ENCODE measurements at places on chromosomes 12 and 14.
A peak's percentile ranks its signal among the peaks of the same experiment; 100 is the strongest.

- peak; percentile 61 for DNase-seq
Measured at GRCh38 chr12:64221651-64222008, 466 bp downstream of the KICS2 start.

DNA sequence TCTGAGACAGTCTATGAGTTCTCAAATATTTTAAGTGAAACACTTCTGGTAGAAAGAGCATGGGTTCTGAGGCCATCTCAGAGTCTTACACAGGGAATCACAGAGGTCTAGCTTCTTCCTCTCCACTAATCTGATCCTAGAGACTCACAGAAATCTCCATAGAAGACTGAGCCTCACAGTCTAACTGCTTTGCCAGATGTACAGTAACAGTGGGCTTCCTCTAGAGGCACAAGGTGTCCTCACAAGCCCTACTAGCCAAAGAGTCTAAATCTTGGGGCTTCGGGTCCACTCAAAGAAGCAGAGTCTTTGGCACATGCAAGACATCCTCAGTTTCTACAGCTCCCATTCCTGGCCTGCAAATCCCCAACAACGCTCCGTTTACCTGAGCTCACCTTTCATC, 14.1 kb downstream of the OR6J1 start:
- DNase-seq = no peak

- DNase-seq = no peak
Measured at GRCh38 chr14:101833045-101833444, 71.5 kb downstream of the PPP2R5C start.

DNA sequence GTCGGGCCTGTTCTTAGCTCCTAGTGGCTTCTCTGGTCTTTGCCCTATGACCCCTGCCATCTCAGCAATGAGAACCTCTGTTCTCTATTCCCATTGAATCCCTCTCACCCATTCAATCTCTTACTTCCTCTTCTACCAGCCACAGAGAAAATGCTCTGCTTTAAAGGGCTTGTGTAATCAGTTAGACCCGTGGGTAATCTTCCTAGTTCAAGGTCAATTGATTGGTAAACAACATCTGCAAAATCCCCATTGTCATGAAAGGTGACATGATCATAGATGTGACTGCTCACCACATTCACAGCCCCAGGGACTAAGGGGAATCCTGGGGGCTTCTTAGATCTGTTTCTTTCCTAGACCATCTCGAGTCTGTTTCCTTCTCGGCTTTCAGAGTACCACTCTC, 7.2 kb upstream of the CCDC197 start:
- DNase-seq = no peak

DNA sequence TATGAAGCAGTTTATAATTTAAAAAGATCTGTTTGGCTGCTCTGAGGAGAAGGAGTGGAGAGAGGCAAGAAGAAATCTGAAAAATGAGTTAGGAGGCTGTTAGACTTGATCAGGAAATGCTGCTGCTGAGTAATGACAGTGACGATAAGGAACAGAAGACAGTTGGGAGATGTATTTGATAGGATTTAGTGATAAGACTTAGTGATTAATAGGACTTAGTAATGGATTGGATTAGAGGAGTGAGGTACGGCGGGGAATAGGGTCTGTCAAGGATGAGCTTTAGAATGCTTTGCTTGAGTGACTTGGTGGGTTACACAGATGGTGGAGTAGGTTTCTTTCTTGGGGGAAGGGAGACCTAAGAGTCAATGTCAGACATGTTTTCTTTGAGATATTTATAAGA, 31.7 kb downstream of the UNC79 start:
- no peak for DNase-seq

GRCh38 chr12:46556819-46557524, 184.4 kb upstream of the SLC38A2 start:
- no peak for DNase-seq

DNA sequence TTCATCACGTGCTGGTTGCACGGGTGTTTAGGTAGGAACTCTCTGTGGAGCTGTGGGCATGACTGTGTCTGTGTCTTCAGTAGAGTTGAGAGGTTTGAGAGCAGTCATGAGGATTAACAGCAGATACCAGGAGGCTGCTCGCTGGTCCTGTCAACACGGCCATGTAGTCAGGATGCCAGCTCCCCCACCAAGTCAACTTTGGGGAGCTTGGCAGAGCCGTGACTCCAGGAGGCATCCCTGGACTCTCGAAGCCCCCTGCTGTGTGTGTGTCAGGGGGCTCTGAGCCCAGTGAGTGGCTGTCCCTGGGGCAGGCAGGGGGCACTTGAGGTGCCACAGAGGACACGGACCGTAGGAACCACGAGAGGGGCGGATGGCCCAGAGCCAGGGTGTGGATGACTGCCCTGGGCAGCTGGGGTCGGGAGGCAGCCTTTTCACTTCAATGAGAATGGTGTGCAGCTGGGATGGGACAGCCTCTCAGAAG, 7.2 kb upstream of the GPR132 start:
- DNase-seq = no peak

DNA sequence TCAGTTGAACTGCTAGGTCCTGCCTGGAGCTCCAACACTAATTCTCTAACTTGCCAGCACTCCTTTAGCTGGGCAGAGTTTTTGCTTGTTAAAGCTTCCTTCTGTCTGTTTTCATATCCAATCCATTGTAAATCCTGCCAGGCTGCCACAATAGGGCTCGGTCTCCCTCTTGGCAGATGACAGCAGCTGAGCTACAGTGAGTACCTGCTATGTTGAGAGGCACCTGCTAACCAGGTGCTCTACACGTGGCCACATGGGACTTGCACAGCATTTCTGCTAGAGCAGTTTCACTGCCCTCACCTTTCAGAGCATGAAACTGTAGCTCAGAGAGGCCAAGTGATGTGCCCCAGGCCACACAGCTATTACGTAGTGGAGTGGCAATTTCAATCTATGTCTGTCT, 106.6 kb upstream of the NOS1 start:
- DNase-seq = no peak

- no peak for DNase-seq
Measured at GRCh38 chr12:74488134-74488533, 49.5 kb upstream of the ATXN7L3B start.

DNA sequence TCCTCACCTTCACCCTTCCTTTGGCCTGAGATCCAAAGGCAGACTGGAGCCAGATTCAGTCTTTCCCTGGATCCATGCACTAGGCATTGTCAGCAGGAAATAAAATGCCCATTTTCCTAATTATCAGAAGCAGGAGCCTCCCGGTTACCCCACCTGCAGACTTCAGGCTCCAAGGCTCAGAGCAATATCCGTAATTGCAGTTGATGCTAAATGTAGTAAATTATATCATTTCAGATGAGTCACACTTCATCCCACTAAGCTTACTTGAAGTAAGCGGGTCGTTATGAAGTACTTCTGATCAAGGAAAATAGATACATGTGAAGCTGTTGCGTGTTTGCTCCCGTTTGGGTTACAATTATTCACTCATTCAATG, 110.7 kb upstream of the SFSWAP start:
- no peak for DNase-seq
